NCI-H526 (cell line): ENCODE measurements at places on chromosomes 7 and 10.

GRCh38 chr10:61217851-61218565 lies 235.2 kb downstream of the TMEM26 start:
- no peak for DNase-seq

- DNase-seq = no peak
Observed at GRCh38 chr7:142298009-142298408, 40.2 kb upstream of the PRSS58 start.

- no peak for DNase-seq
Observed at GRCh38 chr7:2939193-2939885, 95.2 kb upstream of the GNA12 start.

DNA sequence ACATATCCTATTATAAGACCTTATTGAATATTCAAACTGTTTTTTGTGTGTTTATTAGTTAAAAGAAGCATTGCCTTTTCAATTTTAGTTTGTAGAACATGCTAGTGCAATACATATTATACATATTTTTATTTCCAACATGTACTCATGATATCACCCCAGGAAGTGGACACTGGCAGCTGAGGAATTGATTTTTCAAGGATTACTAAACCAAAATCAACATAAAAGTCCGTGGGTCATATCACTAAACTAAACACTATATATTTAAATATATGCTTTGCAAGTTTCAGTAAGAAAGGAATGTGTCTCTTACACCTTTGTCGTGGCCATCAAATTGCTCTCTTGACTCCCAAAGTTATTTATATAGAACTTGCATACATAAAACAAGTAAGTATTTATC lies 185.2 kb downstream of the AGMO start:
- DNase-seq = no peak

- no peak for DNase-seq
Observed at GRCh38 chr7:51182636-51183166, 133.9 kb downstream of the COBL start.
